ENCODE measurements at places on chromosomes 2 and 18.
A peak's percentile ranks its signal among the peaks of the same experiment; 100 is the strongest.

DNA sequence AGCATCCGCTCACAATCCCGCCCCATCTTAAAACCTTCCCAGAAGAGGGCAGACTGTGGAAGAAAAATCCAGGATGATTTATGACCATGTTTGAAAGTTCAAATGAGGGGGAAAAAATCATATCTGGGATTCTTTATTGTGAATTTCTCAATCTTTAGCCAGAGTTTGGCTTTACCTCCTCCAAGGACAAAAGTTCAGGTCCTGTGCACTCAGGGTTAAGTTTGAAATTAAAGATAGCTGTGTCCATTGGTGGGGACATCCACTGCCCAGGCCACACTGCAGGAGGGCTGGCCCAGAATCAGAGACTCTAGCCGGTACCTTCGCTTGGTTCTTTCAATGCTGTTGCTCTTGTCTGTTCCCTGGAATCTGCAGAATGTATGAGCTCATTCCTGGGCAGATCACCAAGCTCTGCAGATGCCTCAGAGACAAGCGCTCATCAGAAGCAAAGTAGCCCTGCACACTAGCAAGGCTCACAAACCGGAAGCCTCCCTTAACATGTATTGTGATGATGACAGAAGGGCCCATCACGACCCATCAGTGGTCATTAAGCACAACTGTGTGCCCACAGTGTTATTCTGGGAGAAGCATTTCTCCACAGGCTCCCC lies 375.3 kb upstream of the KLHL29 start:
- DNase-seq = no peak

GRCh38 chr2:95531254-95531771 lies 46.8 kb upstream of the TRIM43B start:
- no peak for DNase-seq

GRCh38 chr2:44708661-44709000 lies 232.9 kb upstream of the SIX3 start:
- DNase-seq = no peak

DNA sequence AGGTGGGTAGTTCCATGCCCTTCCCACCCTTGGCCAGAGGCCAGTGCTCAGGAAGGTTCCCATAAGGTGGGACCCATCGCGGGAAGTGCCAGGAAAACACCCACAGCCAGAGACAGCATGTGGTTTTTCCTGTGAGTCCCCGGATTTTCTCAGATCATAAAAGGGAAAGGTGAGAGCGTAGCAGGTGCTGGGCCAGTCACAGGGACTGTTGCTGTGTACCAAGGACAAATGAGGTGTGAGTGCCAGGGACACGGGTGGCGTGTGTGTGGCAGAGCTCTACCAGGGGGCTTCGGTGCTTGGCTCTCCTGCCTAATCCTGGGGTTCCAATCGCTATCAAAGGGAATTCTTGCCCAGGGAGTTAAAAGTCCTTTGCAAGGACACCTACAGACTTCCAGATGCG lies 159.6 kb upstream of the SMAD2 start:
- no peak for DNase-seq

GRCh38 chr18:58392324-58393000 lies 236.4 kb downstream of the ALPK2 start:
- no peak for DNase-seq

DNA sequence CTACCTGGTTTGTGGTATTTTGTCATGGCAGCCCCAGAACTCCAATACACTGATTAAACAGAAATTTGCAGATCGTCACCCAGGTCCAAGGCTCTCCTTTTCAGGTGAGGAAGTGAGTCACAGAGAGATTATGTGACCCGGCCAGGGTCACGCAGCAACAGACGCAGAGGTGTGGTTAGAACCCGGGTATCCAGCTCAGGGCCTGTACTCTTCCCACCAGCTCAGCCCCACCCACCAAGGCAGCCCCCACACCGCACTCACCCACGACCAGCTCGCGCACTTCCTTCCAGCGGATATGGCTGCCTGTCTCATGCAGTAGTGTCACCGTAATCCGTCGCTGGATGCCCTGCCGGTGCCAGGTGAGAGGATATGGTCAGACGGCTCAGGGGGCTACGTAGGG lies 48.1 kb downstream of the AQP12A start:
- no peak for DNase-seq

- no peak for DNase-seq
Measured at GRCh38 chr18:35469725-35470124, 28.0 kb downstream of the INO80C start.

DNA sequence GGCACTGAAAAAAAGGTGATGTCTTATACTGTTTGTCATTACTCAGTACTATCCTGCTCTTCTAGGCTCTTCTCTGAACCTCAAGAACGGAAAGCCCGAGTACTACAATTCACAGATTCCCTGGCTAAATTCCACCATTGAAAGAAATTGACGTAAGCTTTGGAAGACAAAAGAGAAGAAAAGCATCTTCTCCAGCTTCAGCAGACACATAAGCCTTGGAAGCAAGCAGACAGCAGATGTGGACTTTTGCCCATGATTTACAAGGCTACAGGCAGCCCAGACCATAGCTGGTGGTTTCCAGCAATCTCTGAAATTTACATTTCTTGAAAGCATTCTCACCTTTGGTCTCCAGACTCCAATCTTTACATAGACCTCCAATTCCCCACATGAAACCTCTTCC lies 289.0 kb downstream of the C1D start:
- DNase-seq = no peak

DNA sequence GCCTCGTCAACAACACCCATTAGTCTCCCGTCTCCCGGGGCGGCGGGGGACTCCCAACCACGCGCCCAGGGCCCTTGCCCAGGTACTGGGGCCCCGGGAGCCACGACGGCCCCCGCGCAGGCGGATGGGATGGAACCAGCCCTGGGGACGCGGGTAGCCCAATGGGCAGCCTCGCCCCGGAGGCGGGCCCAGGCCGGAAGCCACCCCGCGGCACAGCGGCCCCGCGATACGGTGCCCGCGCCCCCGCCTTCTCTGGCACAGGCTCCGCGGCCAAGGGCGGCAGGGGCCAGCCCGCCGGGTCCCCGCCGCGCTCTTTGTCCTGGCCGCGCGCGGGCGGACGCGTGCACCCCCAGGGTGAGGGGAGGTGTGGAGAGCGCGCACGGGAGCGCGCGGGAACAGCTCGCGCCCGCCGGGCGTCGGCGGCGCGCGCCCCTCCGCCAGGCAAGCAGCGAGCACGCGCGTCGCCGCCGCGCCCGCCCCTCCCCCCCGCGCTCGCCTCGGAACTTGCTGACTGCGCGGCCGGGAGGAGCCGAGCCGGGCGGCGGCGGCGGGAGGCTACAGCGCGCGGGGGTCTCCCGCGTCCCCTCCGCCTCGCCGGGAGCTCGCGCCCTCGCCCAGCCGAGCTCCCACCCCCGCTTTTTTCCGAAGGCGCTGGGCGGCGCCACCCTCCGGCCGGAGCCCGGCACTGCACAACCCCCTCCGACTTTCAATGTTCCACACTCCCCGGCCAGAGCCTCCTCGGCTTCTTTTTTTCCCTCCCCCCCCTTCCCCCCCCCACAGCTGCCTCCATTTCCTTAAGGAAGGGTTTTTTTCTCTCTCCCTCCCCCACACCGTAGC lies at the start of gene UBE2E3:
TSS of gene UBE2E3 (plus strand) at position 500 of the 837 bp plus-strand sequence. CDS start 1,438 bp downstream, outside the sequence.
- peak; percentile 38 for DNase-seq

- no peak for DNase-seq
Measured at GRCh38 chr2:160784034-160784433, 290.4 kb upstream of the RBMS1 start.

DNA sequence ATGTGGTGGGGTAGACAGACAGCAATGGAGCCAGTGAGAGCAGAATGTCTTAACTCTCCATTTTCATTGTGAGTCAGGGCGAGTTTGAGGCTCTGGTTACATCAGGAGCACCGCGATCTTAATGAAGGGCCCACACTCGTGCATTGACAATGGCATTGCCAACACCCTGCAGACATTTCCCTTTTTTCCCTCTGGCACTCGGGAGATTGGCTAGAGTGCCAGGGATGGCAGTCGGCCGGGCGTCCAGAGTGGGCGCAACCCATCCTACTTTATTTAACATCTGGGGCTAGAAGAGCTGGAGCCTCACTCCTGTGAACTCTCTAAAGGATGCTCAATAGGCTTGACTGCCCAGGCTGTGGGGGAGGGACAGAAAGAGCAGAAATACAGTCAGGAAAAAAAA lies 9.7 kb downstream of the PROKR1 start:
- DNase-seq = no peak

DNA sequence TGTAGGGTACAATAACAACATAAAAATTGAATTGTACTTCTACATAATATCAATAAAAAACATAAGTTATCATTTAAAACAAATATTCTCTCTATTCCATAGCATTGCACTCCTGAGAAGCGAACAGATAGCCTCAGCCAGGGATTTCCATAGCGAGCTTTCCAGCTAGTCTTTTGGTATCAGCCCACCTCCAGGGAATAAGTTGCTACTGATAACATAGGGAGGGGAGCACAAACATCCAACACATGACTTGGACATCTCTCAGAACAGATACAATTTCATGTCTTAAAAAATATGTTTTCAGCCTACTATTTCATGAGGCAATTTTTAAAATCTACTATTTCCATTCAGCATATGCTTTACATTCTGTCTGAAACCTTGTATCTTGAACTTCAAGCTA lies 804.4 kb upstream of the RAB6C start:
- no peak for DNase-seq

GRCh38 chr2:29032189-29032588 lies 42.1 kb downstream of the PCARE start:
- DNase-seq = no peak

DNA sequence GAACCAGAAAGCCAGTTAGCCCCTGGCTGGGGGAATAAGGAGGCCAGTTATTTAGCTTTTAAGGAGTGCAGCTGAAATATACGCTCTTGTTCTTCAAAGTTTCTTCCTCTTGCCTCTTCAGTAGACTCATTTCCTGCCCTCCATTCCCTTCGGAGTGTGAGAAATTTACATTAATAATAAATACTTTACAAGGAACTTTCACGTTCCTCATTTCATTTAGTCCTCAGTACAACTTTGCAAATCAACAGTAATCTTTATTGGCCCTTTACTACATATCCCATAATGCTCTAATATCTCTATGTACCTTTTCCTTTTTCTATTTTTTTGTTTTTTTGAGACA lies 15.6 kb downstream of the PLCD4 start:
- no peak for DNase-seq

GRCh38 chr18:78830826-78831225 lies 148.8 kb upstream of the SALL3 start:
- DNase-seq = no peak

- DNase-seq = no peak
Measured at GRCh38 chr2:241507430-241508239, 749 bp downstream of the STK25 start.

DNA sequence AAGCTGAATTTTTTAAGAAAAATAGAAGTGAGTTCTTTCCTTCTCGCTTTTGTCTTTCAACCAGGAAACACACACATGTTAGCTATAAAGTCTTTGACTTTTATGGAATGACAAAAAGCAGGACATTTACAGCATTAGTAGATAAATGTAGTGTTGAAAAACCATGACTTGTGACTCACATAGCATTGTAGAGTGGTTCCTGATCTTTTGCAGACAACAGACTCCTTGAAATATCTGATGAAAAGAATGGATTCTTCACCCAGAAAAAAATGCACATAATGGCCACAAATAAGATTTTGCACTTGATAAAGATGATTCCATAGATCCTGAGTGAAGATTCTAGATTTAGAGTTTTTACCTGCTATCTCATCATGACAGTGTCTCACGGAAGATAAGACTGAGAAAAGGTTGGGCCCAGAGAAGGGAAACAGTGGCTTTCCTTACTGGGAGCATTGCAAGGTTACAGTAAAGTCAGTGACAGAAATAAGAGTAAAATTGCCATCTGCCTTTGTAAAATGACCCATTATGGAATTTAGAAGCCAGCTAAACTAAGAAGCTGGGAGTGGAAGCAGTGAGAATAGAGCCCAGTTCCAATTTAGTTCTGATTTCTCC lies 14.0 kb downstream of the SMARCAL1 start:
- no peak for DNase-seq

GRCh38 chr18:20971886-20972267 lies 139.7 kb downstream of the ROCK1 start:
- DNase-seq = no peak

- DNase-seq = no peak
Measured at GRCh38 chr2:70927641-70928040, 8.1 kb upstream of the ATP6V1B1 start.

- DNase-seq = no peak
Measured at GRCh38 chr2:69612200-69612599, 31.3 kb downstream of the AAK1 start.

DNA sequence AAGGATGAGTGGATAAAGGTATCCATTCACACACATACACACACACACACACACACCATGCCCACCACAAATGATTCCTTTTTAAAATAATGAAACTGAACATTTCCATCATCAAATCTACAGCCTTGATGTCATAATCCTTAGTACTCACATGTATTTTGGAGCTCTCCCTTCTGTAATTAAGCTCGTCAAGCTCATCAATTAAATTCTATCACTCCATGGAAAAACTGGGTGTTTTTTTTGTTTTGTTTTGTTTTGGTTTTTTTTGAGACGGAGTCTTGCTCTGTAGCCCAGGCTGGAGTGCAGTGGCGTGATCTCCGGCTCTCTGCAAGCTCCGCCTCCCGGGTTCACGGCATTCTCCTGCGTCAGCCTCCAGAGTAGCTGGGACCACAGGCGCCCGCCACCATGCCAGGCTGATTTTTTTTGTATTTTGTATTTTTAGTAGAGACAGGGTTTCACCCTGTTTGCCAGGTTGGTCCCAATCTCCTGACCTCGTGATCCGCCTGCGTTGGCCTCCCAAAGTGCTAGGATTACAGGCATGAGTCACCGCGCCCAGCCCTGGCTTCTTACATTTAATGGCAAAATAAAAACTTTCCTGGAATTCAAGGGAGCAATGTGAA lies 78.6 kb upstream of the RGPD4 start:
- DNase-seq = no peak

GRCh38 chr18:37253394-37254235 lies 312.0 kb downstream of the CELF4 start:
- DNase-seq = no peak

DNA sequence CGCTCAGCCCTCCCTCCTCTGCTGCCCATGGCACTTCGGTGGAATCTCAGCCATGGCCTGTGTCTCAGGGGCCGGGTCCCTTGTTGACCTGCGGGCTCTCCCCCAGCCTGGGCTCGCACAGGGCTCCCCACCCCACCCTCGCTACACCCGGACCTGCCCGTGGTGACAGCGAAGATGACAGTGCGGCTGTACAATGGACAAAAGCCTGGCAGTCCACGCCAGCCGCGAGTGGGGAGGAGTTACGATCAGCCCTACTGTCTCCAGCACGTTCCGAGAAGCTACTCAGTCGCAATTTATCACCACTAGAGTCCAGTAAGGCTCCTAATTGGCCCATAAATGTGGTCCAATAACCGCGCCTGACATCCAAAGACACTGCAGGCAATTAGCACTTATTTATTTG lies 31.6 kb downstream of the GBX2 start:
- DNase-seq = no peak

GRCh38 chr2:53715568-53715967 lies 52.0 kb upstream of the CHAC2 start:
- DNase-seq = no peak

DNA sequence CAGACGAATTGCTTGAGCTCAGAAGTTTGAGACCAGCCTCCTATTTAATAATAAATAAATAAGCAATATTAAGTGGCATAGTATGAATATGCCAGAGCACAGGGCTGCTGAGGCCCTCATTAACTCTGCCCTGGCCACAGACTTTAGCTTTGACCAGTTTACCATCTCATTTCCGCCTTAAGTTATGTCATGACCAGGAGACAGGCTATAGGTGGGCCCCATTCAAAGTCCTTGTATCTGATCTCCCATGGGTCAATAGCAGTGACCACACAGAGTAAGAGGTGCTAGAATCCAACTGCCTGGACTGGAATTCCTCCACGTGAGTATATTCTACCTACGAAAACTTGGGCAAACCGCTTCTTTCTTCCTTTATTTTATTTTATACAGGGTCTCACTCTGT lies 13.4 kb upstream of the ASXL2 start:
- no peak for DNase-seq

- DNase-seq = no peak
Measured at GRCh38 chr2:132589111-132589830, 80.7 kb downstream of the LYPD1 start.
